ENCODE measurements at places on chromosomes 2 and 18.

DNA sequence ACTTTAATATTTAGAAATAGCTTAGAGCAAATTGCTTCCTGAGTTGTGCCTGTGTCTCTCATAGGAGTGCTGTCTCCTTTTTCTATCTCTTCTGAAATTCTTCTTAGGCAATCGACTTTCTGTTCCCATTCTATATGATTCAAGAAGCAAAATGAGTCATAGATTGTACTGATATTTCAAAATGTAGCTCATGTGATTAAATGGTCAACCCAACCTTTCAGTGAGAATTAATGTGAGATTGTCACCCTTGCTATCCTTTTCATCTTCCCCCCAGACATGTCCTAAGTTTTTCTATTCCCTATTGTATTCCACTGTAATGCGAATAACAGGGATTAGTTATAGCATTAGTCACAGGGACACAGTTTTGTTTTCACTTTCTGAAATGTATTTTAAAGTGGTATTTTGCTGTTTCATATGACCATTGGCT lies 413.6 kb downstream of the THSD7B start:
- DNase-seq = no peak

DNA sequence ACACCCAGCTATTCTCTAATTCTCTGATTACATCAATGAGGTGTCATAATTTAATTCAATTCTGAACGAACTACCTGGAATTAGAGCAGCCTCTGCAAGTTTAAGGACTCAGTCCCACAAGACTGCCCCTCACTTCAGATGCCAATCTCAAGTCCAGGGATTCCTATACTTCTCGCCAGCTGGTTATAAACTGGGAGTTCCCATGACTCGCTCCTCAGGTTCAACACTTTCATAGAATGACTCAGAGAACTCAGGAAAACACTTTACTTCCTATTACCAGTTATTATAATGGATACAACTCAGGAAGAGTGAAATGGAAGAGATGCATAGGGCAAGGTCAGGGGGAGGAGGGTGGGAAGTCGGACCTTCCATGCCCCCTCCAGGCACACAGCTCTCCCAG lies 112.3 kb upstream of the ATP5MC3 start:
- no peak for DNase-seq

GRCh38 chr2:127313406-127313805 lies 19.5 kb upstream of the ERCC3 start:
- DNase-seq = no peak

DNA sequence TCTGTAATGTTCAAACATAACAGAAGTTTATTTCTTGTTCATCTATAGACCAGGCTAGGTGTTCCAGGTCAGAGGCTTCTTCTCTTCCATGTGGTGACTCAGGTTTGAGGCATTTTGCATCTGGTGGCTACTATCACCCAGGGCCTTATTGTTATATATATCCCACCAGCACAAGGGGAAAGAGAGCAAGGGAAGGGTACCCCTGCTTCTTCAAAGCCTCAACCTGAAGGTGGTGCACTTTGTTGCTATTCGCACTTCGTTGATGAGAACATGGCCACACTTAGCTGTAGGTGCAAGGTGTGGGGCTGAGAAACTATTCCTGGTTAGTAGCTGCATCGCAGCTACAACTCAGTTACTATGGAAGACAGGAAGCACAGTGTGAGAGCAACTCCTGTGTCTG lies 27.4 kb upstream of the SLC3A1 start:
- no peak for DNase-seq

DNA sequence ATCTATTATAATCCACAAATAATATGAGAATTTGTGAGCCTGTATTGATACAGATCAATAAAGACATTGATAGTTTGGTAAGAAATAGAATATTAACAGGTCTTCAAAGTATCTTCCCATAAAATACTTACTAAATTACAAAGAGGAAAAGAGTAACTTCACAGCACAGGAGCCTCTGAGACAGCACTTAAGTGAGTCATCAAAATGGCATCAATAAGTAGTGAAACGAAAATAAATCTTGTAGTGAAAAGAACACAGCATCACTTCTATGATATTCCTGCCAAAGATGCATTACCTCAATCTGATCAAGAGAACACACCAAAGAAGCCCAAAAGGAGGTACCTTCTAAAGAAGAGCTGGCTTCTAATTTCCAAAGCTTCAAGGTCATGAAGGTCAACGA lies 116.4 kb downstream of the CBLN2 start:
- DNase-seq = no peak

DNA sequence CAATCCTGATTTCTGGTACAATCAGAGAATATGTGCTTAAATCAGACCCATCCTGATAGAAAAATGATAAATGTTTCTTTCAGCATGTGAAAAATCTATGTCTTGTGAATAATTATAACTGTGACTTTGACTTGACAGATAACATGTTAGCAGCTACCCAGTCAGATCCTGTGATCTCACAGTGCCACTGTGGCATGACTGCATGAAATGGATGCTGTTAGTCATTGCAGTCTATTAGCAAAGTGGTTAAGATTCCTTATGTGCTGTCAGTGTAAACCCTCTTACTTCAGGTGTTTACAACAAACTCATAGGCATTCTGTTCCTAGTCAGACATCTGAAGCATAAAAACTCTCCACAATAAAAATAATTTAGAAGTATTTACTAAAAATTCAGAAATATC lies 244.6 kb upstream of the RND3 start:
- DNase-seq = no peak

DNA sequence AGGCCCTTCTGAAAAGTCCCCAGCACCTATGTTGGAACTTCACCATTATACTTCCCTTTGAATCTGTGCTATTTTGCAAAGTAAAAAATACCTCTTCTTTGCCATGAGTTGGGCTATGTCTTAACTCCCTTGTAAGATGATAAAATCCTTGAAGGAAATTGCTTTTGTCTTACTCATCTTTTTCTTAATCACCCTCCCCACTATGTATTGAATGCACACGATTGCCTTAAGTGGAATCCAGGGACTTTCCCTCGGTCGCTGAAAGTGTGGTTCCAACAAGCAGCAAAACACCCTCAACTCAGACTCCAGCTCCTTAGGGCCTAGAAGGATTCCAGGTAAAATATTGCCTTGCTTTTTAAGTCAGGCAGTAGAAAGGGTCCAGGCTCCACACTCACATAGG lies 173.2 kb upstream of the ARL4C start:
- DNase-seq = no peak

DNA sequence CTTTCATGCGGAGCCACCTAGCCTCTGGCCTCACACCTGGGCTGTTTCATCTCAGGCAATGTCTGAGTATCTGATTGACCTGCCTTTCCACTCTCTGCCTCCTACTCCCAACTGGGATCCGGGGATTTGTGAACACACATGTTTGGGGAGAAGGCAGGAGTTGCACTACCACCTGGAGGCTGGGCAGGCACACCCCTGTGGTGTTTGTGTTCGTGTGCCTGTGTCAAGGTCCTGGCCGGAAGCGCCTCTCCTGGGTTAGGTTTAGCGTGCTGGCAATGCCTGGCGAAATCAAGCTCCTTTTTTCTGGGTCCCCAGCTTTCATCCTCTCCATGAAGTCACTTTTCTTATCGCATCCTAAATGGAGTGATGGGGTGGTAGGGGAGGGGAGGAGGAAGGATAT lies 63.9 kb downstream of the GATA6 start:
- no peak for DNase-seq

DNA sequence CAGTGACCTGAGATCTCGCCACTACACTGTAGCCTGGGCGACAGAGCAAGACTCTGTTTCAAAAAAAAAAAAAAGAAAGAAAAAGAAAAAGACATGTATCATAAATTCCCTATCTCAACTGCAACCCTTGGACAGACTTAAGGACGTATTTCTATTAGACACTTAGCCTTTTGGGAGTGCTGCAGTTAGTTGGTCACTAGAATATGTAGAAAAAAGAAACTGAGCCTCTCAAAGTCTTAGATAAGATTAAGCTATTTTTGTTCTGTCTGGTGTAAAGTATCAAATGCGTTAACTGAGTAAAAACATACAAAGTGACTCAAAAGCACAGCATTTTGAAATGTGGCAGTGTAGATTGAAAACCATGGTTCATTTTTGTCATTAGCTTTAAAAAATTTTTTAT lies 7.3 kb downstream of the NBEAL1 start:
- no peak for DNase-seq

- DNase-seq = no peak
Measured at GRCh38 chr2:143333168-143333791, 204.1 kb downstream of the ARHGAP15 start.

- DNase-seq = no peak
Measured at GRCh38 chr18:78518805-78519204, 460.8 kb upstream of the SALL3 start.

DNA sequence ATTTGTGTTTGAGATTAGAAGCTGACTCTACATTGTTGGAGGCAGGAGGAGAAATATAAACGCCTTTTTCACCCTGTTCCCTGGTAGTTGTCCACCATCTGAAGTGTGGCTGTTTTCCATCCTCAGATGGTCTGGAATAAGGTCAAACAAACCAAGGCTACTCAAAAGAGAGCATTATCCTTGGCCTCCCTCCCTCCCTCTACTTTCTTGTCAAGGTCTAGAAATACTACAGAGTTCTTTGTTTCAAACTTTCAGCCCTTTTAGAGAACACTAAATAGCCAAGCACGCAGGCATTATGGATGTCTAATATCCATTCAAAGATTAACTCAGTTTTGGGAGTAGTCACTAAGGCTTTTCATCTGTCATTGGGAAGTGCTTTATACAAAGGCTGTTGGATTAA lies 215.8 kb upstream of the ITGA4 start:
- no peak for DNase-seq

DNA sequence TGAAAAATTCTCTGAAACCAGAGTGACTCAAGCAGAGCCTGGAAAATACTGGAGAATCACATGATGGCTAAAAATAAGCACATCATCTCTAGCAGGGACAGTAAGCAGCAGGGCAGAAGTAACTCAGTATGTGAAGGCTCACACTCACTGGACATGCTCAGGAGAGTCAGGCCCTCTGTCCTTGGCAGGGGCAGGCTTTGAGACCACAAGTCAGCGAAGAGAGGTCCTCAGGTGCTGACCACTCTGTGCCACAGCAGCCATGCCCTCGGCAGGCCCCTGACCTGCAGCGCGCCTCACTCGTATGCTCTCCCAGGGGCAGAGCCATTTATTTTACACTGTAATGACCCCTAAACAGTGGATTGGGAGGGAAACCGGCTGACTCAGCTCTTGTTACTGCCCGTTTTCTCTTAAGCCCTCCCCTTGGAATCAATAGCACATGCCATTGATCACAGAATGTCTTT lies 76.8 kb downstream of the MAPRE2 start:
- DNase-seq = no peak

DNA sequence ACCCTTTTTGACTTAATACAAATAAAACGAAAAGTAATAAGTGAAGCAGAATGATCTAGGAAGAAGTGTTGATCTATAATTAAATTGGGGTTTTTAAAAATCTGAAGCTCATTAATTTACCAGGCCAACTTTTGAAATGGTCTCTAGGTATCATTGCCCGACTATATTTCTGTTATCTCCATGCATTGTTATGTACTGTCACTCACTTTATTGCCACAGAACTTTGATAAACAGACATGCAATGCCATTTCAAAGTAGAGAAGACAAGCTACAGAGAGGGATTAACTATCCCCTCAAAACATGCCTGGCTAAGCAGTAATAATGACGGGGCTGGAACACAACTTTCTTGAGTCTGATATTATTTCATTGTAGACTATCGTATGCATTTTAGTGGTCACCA lies 147.6 kb upstream of the ITGA4 start:
- no peak for DNase-seq

Data from bone marrow (tissue), 2 donors.